ENCODE measurements at places on chromosomes 12 and 14.

DNA sequence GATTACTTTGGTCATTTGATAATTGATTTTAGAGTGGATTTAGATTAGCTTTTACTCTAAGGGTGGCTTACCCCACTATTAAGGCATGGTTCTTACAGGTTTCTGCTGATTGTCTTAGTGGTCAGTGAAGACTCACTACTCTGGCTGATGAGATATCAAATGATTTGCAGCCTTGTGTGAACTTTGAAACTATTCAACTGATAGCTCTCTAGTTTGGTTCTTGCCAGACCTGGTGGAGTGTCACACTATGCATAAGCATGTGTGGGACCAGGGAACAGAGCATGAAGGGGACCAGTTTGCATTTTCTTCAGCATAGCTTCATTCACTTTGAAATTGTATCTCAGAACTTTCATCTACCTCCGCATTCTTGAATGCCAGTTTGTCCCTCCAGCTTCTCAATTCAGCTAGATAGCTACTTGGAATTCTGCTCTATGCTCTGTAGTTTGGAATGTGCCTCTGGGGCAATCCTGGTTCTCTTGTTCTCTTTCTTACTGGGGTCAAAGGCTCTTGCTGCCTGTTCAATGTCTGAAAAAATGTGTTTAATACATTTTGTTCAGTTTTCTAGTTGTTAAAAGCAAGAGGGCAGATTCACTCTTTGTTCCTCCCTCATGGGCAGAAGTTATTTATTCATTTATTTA is 12.7 kb downstream of the SCYL2 start:
- DNase-seq, result no peak

DNA sequence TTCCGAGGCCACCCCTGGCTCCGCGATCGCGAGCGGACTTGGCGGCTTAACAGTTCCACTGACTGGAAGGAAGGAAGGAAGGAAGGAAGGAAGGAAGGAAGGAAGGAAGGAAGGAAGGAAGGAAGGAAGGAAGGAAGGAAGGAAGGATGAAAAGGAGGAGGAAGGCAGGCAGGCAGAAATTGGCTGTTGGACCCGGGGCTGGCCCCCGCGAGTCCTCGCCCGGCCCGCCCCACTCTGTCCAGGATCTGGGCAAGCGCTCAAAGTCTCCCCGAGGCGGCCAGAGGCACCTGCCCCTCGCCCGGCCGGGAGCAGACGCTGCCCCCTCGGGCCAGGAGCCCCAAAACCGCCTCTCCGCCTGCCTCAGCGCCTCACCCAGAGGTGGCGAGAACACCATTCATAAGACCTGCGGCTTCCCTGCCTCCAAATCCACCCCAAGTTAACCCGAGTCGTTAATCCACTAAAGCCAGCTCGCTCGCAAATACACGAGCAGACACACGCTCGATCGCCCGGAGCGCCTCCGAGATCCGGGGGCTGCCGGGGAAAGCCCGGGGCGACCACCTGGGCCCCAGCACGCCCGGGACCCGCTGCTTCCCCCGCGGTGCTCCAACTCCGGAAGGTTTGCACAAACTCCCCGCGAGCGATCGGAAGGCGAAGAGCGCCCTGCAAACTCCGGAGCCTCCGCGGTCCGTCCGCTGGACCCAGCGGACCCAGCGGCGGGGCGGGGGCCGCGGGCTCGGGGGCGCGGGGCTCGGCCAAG is 844 bp downstream of the DPF3 start:
- DNase-seq, result no peak

- no peak for DNase-seq
These were observed 96.2 kb upstream of the TMPO start for GRCh38 chr12:98419081-98419794.

GRCh38 chr14:101005447-101005846 is 101.9 kb upstream of the RTL1 start:
- DNase-seq, result no peak

- DNase-seq, result no peak
These were observed 98.4 kb upstream of the TBX5 start for GRCh38 chr12:114504311-114504710.

DNA sequence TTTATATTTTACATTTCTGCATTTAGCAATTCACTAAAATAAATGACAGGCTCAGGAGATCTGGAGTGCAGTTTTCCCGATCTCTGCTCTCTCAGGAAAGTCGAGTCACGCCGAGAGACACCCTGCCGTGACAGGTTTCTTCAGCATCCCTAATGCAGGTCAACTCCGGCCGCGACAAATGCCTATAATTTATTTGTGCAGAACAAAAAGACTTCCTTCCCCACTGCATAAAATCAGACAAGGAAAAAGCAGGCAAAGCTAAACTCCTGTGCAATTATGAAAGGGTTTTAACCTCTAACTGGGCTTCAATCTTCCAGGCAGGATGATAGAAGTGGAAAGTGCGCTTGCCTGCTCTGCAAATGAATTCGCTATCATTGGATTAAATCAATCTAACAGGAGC is 28.1 kb downstream of the SPRING1 start:
- no peak for DNase-seq

DNA sequence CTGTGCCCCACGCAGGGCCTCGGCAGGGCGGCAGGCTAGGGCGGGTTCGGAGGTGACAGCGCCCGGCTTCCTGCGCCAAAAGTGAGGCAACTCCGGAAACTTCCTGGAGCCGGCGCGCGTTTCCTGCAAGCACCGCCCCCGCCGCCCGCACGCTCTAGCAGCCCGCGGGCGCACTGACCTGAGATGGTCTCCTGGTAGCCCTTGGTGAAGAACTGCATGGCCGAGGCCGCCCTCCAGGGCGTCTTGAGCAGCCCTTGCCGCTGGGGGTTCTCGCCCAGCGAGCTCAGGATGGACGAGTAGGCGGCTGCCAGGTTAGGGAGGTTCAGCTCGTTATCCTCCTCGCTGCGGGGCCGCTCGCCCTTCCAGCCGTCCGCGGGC is 494 bp downstream of the GCH1 start:
- DNase-seq, result peak; percentile 17

DNA sequence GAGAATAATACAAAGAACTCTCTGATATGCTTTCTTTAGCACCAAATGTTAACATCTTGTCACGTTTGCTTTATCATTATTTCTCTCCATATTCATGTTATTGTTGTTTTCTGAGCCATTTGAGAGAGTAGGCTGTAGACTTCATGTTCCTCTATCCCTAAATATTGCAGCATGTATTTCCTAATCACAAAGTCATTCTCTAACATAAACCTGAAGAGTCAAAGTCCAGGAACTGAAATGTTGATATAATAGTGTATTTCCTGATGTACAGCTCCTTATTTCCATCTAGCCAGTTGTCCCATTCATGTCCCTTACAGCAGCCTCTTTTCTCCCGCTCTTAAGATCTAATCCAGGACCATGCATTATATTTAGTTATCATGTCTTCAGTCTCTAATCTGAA is 72.8 kb downstream of the SPATS2 start:
- DNase-seq, result no peak

DNA sequence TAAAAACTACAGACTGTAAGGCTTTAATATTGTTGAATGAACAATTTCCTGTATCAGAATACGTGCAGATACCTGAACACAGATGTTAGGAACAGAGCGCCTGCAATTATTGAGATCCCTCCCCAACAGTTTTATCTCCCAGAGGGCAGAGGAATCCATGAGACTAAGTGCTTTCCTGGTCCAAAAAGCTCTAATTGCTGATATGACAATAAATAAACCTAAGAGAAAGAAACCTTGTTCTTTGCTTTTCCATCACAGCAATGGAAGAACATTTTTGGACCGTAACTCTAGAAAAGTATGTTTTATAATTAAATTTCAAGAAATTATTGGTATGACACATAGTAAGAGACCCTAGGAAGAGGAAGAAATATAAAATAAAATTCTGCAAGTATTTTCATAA is 13.0 kb upstream of the KRT83 start:
- DNase-seq, result no peak

DNA sequence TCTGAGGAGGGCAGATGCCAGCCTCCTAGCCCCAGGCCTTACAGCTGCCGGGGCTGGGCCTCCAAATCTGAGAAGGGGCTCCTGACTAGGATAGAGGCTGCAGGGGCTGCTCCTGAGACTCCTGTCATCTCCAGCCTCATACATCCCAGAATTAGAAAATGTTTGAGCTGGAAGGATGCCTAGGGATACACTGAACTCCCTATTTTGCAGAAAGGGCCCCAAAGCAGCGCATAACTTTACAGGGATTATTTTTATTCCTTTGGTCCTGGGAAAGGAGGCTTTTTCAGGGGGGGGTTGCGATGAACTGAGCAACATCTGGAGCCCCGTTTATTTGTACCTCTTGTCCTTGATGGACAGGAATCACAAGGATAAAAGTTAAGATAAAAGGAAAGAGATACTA is 35.9 kb upstream of the SLC38A2 start:
- DNase-seq, result no peak

GRCh38 chr14:100674428-100674827 is 52.3 kb upstream of the DLK1 start:
- no peak for DNase-seq
